Fibroblast of skin of right quadriceps (primary cell): ENCODE measurements at places on chromosomes 2 and 18.
A peak's percentile ranks its signal among the peaks of the same experiment; 100 is the strongest.

- no peak for DNase-seq
Measured at GRCh38 chr2:121039679-121040078, 245.3 kb downstream of the TFCP2L1 start.

DNA sequence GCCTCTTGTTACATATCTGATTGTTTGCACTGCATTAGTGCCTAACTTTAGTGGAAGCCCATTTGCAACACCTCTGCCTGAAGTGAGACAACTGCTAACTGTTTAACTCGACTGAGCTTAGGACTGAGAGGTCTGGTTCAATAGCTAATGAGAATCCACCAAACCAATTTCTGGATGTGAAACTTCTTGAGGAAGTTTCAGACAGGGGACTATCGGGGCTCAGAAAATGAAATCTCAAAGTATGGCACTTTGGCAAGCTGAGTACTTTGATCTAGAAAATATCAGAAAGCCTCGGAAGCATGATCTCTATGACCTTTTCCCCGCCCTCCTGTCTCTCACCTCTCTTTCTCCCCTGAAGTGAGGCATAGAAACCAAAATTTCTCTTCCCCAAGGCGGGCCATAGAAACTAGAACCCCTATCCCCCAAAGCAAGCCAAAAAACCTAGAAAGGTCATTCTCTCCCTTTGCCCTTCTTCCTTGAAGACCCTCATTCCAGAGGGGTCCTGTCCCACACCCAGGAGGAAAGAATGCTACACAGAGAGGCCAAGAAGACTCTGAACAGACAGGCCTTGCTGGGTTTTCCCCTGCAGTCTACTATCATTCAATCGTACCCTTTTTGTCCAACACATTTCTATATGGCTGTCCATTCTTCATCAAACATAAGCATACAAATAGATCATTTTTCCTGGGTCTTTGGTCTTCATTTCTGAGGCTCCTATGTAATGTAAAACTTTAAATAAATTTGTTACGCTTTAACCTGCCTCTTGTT lies 69.6 kb upstream of the CREB1 start:
- no peak for DNase-seq

DNA sequence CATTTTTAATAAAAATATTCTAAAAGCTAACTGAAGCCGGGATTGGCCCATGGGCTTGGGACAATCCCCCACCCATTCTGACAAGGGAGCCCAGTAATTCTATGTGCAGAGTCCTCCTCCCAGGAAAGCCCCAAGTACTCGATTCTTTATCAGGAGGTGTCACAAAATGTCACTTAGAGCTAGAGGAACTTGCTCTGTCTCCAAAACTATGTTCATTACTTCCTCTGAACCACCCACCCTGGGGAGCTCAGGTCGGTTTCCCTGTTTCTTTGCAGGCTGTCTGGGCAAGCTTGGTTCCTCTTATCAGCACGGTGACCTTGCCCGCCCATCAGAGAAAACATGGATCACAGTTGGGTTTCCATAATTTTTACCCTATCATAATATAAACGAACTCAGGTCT lies 430.6 kb upstream of the ID2 start:
- DNase-seq = no peak

GRCh38 chr2:158202161-158202815 lies 100.6 kb downstream of the UPP2 start:
- peak; percentile 2 for DNase-seq
